ENCODE measurements at places on chromosomes 6 and 20.
A peak's percentile ranks its signal among the peaks of the same experiment; 100 is the strongest.

DNA sequence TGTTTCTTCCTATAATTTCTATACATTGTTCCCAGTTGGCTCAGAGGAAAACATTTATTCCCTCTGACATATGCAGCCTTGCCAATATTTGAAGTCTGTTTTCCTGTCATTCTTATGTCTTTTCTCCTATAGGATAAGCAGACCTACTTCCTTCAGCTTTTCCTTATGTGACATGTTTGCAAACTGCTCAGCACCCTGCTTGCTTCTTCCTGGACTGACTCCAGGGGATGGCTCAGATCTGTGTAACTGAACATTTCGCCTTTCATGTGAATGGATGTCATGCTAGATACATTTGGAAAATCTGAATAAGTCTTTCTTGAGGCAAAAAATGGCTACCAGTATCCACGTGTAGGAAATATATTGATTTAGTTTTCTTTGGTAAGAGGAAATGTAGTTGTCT, 113.2 kb downstream of the CARMIL1 start:
- DNase-seq, result no peak

- DNase-seq, result no peak
Observed at GRCh38 chr6:38637756-38638155, 2.0 kb downstream of the BTBD9 start.

- peak; percentile 54 for DNase-seq
Observed at GRCh38 chr20:60210779-60211617, 252.8 kb downstream of the CDH26 start.

- DNase-seq, result no peak
Observed at GRCh38 chr20:63224412-63225081, 8.6 kb upstream of the YTHDF1 start.

DNA sequence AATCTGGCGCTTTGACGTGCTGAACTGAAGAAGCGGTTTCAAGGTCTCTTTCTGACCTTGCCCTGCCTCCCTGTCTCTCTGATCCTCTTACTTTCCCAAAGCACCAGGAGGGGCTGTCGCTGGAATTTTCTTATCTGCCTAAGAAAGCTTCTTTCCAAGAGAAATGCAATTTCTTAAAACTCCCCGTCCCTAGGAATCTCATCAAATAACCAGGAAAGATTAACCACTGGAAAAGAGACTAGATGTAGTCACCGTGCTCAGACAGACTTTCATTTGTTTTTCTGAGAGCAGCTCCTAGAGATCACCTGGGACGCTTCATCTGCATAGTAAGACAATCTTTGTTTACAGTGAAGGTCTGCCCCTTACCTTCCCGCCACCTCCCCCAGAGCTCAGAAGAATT, 38.6 kb downstream of the PDYN start:
- no peak for DNase-seq

- no peak for DNase-seq
Observed at GRCh38 chr6:157246048-157246630, 77.2 kb downstream of the TMEM242 start.

DNA sequence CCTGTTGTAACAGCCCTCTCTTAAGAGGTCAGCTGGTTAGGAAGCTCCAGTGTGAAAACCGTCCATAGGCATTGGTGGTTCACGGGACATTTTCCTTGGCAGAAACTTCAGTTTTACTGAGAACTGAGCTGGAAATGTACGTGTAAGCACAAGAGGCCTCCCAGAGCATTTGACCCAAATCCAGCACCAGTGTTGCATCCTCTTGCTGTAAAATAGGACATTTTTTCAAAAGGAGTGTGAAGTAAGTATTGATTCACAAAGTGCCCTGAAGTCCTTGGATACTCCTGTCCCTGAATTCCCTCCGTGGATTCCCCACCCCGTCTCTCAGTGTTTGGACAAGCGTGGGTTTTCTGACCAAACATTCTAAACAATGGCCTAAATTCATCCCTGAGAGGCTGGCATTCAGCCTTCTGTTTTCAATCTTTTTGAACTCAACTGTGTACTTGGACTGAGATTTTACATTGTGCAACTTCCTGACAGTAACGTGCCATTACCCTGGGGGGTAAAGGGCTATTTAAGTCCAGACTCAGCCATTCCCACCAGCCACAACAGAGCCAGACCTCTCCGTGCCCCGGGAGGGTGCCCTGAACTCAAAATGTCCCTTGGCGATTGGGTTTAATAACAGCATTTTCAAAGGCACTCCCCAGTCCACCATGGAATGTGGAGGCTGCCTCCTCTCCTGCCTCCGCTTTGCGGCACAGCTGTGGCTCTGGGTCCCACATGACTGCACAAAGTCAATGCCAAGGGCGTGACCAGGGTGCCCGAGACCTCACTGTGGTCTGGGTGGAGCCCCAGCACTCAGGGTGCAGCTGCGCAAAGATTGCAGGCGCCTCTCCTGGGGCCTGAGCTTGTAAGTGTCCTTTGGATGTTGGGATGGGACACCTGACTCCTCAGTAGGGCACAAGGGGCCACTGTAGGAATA, 92.7 kb upstream of the AFDN start:
- no peak for DNase-seq

DNA sequence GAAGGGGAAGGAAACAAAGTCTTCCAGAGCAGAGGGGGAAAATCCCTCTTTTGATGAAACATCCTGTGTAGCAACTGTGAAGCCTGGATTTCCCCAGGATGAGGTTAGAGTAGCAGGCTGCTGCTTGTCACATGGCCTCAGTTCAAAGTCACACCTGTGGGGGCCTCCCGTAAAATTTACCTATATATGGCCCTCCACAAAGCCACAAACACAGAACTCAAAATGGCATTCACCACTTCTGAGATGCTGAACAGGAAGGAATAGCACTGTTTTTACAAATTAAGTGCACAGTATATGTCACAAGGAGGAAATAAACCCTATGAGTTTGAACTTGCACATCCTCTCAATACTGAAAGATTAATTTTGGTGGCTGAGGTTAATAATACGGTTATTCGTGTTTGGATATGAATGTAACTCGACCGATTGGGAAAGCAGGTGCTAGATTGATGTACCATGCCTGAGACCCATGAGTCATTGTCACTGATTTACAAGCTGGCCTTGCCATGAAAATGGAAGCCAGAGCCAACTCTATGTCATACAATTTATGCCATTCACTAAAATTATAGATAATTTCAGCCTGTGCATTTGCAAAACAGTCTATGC, 70.6 kb downstream of the SGK1 start:
- peak; percentile 87 for DNase-seq

DNA sequence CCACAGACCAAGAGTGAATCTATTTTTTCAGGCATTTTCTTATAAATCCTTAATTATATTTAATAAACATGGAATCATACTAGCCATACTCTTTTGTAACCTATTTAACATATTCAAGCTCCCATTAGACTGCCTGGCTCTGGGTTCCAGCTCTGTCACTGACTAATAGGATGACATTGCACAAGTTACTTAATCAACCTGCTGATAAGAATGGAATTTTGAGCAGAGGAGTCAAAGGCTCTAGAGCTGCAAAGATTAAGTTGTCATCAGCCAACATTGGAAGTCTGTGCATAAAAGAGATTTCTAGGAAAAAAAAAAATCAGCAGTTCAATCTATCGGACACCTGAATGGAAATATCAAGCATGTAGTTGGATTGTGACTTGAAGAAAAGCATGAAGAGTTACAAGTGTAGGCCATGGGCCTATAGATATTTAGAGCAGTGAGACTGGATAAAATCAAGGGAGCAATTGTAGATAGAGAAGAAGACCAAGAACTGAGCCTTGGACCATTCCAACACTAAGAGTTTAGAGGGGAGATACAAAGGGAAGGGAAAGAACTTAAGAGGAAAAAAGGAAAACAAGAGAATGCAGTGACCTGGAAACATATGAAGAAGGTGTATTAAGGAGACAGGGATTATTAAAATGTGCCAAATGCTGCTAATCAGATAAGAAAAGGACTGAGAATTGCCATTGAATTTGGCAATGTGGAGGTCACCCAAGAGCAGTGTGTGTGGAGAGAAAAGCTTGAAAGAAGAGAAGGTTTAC, 11.0 kb upstream of the HINT3 start:
- no peak for DNase-seq

GRCh38 chr6:17152703-17153102, 50.9 kb downstream of the STMND1 start:
- no peak for DNase-seq

GRCh38 chr6:142542704-142543233, 241.0 kb downstream of the ADGRG6 start:
- no peak for DNase-seq

- no peak for DNase-seq
Observed at GRCh38 chr6:116390581-116390980, 19.8 kb downstream of the DSE start.

- DNase-seq, result no peak
Observed at GRCh38 chr6:100062621-100063020, 68.6 kb upstream of the MCHR2 start.

DNA sequence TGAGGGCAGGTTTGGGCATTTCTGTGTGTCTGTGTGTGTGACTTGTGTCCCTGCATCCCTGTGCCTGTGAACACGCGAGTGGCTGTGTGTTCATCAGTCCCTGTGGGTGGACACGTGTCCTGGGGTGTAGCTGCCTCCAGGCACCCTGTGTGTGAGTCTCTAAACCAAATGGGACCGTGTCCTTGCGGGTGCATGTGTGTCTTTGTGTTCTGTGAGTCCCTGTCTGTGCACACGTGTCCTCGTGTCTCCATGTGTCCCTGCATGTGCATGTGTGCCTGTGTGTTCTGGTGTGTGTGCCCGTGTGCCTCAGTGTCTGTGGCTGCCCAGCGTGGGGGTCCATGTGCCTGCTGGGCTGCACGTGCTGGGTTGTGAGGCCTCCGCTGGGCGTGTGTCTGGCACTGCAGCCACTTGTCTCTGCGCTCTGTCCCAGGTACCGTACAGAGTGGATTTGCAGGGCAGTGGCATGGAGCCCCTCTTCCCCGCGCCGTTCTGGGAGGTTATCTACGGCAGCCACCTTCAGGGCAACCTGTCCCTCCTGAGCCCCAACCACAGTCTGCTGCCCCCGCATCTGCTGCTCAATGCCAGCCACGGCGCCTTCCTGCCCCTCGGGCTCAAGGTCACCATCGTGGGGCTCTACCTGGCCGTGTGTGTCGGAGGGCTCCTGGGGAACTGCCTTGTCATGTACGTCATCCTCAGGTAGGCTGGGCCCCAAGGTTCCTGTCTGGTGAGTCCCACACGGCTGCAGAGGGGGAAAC, 8.2 kb upstream of the LKAAEAR1 start:
- no peak for DNase-seq

DNA sequence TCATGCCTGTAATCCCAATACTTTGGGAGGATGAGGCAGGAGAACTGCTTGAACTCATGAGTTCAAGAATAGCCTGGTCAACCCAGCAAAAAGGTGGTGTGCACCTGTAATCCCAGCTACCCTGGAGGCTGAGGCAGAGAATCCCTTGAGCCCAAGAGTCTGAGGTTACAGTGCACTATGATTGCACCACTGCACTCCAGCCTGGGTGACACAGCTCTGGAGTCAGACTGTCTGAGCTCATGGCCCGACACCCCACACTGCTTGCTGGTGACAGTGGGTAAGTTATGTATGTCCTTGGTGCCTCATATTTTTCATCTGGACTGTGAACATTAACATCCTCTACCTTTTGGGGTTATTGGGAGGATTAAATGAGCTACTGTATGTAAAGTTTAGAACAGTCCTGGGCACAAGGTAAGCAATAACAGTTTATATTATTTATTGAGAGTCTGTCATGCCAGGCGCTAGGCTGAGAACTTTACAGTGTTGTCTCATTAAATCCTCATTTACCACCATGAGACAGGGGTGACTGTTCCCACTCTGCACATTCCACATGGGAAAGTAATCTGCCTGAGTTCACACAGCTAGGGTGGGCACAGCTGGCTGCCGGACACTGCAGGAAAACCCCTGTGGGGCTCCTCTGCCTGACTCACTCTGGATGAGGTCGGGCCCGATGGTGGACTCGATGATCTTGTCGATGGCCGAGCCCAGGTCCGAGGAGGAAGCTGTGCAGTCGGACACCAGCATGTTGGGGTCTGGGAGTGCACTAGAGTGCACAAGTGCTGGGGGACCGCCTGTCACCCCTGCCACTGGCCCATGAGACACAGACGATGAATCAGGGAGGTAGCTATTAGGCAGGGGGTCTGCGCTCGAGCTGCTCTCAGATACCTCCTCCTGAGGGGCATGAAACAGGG, 2.9 kb downstream of the ZNF335 start:
- DNase-seq, result no peak

- no peak for DNase-seq
Observed at GRCh38 chr6:144155529-144155928, 5.2 kb downstream of the STX11 start.

DNA sequence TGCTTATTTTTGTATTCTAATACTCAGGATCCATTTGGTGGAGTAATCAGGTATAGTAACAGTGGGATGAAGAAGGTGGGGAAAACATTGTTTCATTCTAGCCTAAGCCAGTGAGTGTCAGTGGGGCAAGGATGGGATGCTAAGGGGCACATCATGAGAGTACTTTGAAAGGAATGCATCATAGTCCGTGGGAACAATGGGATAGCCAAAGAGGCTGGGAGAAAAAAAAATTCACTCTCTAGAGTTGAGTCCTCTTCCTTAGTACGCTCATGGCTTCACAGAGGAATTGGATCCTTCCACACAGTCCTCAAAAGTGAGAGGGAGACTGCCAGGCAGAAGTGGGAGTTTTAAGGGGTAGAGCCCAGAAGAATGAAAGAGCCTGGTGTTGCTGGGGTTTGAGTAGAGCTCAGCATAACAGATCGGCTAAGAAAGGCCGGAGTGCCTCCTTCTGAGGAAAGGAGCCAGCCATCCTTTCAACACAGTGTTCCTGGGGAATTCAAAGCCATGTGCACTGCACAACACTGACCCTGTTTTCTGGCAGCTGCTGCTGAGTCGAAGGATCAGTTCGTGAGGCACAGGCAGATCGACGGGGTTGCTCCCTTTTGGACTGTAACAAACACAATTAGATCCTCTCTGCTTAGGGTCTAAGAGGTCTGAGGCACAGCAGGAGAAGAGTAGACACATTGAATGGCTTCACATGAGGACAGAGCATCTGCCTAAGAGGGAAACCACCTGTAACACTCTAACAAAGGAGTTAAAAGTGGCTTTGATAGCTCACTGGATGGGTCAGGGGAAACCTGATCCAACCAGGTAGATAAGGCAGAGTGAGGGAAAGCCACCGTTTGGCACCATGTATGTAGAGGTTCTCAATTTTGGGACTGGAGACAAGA, 61.2 kb downstream of the ELOVL5 start:
- DNase-seq, result no peak

- DNase-seq, result peak; percentile 34
Observed at GRCh38 chr6:119348096-119348747, 1.3 kb downstream of the MAN1A1 start.

GRCh38 chr6:72182337-72183246, 296.2 kb downstream of the RIMS1 start:
- DNase-seq, result no peak

GRCh38 chr20:46291401-46291800, 16.9 kb downstream of the CDH22 start:
- no peak for DNase-seq

Measured in CD4-positive, alpha-beta T cell treated with Interleukin-1 beta for 1 hour (primary cell).